Tibial nerve (tissue), 4 donors: ENCODE measurements at places on chromosomes 11 and 22. TPM values are rescaled to one million over a fixed set of nuclear protein-coding genes. Genes with fewer than 3 reads are reported as not detected.
A peak's percentile ranks its signal among the peaks of the same experiment; 100 is the strongest.

PHRF1 gene
- total RNA-seq, result 49.2 TPM

OR8G1 gene
- total RNA-seq, result not detected

RFPL2 gene
- total RNA-seq, result not detected

OSM gene
- total RNA-seq, result 19.7 TPM

NUP98 gene
- 80.0 TPM for total RNA-seq

C11orf21 gene
- total RNA-seq, result 0.39 TPM

ZDHHC13 gene
- 5.7 TPM for total RNA-seq

DNA sequence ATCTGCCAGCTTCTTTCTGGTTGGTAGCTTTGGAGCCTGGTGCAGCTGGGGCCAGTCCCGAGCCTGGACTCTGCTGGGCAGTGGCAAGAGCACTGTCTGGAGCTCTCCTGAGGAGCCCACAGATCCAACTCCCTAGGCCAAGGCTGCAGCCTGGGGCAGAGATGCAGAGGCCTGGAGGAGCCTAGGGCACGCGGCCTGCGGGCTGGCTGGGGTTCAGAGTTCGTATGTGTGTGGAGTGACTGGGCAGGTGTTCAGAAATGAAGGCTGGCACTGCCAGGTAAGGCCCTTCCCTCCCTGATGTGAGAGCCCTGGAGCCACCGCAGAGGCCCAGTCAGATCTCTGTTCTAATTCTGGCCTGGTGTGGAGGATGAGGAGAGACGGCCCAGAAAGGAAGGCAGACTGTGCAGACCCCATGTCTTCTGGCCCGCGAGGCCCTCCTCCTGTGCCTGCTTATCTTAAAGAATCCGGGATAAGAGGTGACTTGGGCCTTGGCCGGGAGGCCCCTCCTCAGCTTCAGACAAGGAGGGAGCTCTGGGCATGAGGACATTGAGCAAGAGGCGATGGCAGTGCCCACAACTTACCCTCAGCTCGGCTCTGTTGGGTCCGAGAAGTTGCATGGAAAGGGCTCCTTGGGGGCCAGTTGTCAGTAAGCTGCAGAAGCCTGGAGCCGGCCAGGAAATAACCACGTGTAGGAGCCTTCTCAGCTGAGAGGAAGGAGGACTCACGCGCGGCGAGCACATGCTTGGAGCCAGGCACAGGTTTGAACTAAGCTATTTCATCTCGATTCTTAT lies 62.2 kb upstream of the B3GAT1 start:
- DNase-seq, result no peak
- H3K4me1 ChIP-seq, result no peaks in the 10 kb centered on the region
- no peak overlapping the region for H3K27ac ChIP-seq
- no peaks in the 10 kb centered on the region for H3K27me3 ChIP-seq
- no peak overlapping the region for H3K4me3 ChIP-seq
- no peaks in the 10 kb centered on the region for H3K36me3 ChIP-seq

DNA sequence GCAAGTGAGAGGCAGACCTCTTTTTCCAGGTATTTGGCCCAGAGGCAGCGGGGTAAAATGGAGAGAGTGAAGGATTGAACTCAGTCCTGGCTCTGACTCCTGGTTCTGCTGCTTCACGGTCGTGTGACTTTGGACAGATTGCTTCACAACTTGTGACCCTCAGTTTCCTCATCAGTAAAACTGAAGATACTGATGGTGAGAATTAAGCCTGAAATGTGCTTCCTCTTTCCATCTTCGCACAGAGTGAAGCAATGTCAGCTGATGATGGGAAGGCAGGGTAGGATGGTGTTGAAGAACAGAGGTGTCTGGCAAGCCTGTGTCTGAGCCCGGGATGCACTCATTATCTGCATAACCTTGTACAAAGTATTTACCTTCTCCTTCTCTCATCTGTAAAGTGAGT lies 59.0 kb downstream of the UBASH3B start:
- no peak overlapping the region for H3K27ac ChIP-seq
- no peaks in the 10 kb centered on the region for H3K27me3 ChIP-seq
- no peak overlapping the region for H3K4me3 ChIP-seq
- DNase-seq, result no peak
- H3K36me3 ChIP-seq, result no peaks in the 10 kb centered on the region

DNA sequence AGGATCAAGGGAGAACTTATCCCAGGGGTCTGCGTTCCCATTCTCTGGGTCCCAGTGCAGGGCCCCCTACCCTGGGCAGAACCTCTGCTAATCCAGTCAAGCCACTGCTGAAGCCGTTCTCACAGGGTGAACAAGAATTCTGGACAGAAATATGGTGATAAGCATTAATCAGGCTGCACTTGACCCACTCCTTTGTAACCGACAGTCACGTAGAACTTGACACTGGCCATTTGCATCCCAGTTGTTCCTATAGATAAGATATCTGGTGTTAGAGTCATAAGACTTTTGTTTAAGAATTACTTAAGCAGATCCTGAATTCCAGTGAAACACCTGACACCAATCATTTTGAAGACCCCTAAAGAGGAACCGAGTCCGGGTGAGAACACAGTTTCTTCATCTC lies 107.5 kb upstream of the THY1 start:
- H3K27me3 ChIP-seq, result peaks cover 3% of the 10 kb centered on the region
- DNase-seq, result no peak
- no peaks in the 10 kb centered on the region for H3K4me1 ChIP-seq
- H3K36me3 ChIP-seq, result no peaks in the 10 kb centered on the region
- H3K27ac ChIP-seq, result no peak overlapping the region

DNA sequence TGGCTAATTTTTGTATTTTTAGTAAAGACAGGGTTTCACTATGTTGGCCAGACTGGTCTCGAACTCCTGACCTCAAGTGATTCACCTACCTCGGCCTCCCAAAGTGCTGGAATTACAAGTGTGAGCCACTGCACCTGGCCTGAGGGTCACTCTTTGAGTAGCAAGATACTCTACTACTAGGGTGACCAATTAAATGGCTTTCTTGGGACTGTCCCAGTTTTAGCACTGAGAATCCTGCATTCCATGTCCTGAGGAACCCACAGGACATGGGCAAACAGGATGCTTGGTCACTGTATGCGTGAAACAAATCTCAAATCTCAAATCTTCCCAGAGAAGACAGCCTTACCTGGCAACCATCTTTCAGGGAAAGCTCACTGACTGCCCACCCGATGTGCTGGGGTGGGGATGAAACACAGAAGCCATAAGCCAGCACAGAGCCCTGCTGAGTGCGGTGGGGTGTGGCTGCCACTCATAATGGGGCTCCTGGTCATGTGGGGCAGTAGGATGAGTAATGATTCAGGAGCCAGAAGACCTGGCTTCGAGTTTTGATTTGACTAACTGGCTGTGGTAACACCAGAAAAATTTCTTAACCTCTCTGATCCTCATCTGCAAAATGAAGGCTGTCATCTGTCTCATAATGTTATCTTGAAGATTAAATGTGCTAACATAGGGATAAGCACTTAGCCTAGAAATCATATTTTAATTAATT lies 11.5 kb downstream of the CLMP start:
- no peaks in the 10 kb centered on the region for H3K36me3 ChIP-seq
- no peak for DNase-seq
- no peak overlapping the region for H3K4me3 ChIP-seq
- no peaks in the 10 kb centered on the region for H3K27me3 ChIP-seq

DNA sequence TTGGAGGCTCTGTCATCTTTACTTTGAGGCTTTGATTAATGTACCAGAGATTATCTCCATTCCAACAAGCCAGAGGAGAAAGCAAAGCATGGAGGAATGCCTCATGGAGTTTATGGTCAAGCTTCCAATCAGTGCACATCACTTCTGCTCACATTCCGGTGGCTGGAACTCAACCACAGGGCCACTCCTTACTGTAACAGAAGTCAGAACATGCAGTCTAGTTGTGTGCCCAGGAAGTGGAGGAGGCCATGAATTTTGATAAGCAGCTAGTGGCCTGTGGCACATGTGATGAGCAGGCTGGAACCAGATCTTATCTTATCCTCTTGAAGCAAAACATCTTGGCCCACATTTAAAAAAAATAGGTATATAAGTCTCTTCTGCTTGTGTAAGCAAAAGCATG lies 258.9 kb upstream of the ARHGAP20 start:
- H3K27ac ChIP-seq, result no peak overlapping the region
- H3K4me1 ChIP-seq, result no peaks in the 10 kb centered on the region
- H3K4me3 ChIP-seq, result no peak overlapping the region

- H3K27ac ChIP-seq, result peak within 1 kb of the TSS; percentile 85
- H3K27me3 ChIP-seq, result no peaks in the 10 kb centered on the region
- peak; percentile 71 for DNase-seq
- H3K36me3 ChIP-seq, result no peaks in the 10 kb centered on the region
These were observed at the start of gene NUDT8 for GRCh38 chr11:67629386-67630227. TSS of gene NUDT8 (minus strand) at chr11:67629937. CDS start at chr11:67629911, 26 bp downstream.

GRCh38 chr22:41597635-41597953 lies 8.0 kb upstream of the PMM1 start:
- H3K4me1 ChIP-seq, result peaks cover 8% of the 10 kb centered on the region
- no peak for DNase-seq

GRCh38 chr11:119361941-119362725 lies 15.6 kb upstream of the MFRP start:
- peaks cover 4% of the 10 kb centered on the region for H3K27me3 ChIP-seq
- DNase-seq, result no peak
- no peak overlapping the region for H3K4me3 ChIP-seq
- H3K27ac ChIP-seq, result peak overlapping the region; percentile 89

GRCh38 chr22:42800451-42801251 lies 56.4 kb downstream of the ARFGAP3 start:
- H3K36me3 ChIP-seq, result no peaks in the 10 kb centered on the region
- H3K4me3 ChIP-seq, result no peak overlapping the region
- no peak overlapping the region for H3K27ac ChIP-seq

- no peak for DNase-seq
- H3K36me3 ChIP-seq, result peaks cover 75% of the 10 kb centered on the region
- no peaks in the 10 kb centered on the region for H3K27me3 ChIP-seq
- H3K4me1 ChIP-seq, result peaks cover 3% of the 10 kb centered on the region
- no peak overlapping the region for H3K4me3 ChIP-seq
These were observed 11.8 kb downstream of the LTO1 start for GRCh38 chr11:69663326-69663725.

GRCh38 chr11:86785576-86785975 lies 14.8 kb upstream of the PRSS23 start:
- H3K4me3 ChIP-seq, result no peak overlapping the region
- H3K4me1 ChIP-seq, result no peaks in the 10 kb centered on the region
- H3K27me3 ChIP-seq, result no peaks in the 10 kb centered on the region
- DNase-seq, result no peak
- no peak overlapping the region for H3K27ac ChIP-seq

DNA sequence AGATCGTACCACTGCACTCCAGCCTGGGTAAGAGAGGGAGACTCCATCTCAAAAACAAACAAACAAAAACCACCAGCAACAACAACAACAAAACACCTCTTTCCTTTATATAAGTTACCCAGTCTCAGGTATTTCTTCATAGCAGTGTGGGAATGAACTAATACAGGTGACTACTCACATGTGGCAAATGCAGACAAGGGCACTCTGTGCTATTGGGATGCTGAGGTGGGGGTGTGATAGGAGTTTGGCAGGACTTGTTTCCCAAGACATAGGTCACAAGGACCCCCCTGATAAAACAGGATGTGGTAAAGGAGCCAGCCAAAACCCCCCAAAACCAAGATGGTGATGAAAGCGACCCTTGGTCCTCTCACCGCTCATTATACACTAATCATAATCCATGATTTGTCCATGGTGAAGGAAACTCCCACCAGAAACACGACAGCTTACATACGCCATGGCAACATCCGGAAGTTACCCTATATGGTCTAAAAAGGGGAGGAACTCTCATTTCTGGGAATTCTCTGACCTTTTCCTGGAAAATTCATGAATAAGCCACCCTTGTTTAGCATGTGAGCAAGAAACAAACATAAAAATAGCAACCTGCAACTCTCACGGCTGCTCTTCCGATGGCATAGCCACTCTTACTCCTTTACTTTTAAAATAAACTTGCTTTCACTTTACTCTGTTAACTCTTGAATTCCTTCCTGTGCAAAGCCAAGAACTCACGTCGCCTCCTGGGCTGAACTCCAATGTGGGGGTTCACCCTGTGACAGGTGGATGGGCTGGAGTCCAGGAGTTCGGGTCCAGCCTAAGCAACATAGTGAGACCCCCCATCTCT lies 18.8 kb upstream of the INCENP start:
- H3K27ac ChIP-seq, result peak overlapping the region; percentile 88
- peaks cover 13% of the 10 kb centered on the region for H3K4me1 ChIP-seq
- peak; percentile 29 for DNase-seq
- H3K27me3 ChIP-seq, result no peaks in the 10 kb centered on the region
- peak overlapping the region; percentile 41 for H3K4me3 ChIP-seq
- no peaks in the 10 kb centered on the region for H3K36me3 ChIP-seq

GRCh38 chr11:86861810-86862209 lies 61.5 kb downstream of the PRSS23 start:
- no peaks in the 10 kb centered on the region for H3K4me1 ChIP-seq
- H3K27me3 ChIP-seq, result no peaks in the 10 kb centered on the region
- no peaks in the 10 kb centered on the region for H3K36me3 ChIP-seq
- H3K4me3 ChIP-seq, result no peak overlapping the region
- no peak overlapping the region for H3K27ac ChIP-seq

GRCh38 chr11:45288339-45288738 lies 2.2 kb upstream of the SYT13 start:
- no peak overlapping the region for H3K4me3 ChIP-seq
- peaks cover 86% of the 10 kb centered on the region for H3K27me3 ChIP-seq
- H3K4me1 ChIP-seq, result no peaks in the 10 kb centered on the region
- no peak for DNase-seq
- no peak overlapping the region for H3K27ac ChIP-seq
- peaks cover 6% of the 10 kb centered on the region for H3K36me3 ChIP-seq

GRCh38 chr11:120188371-120188770 lies 22.5 kb upstream of the OAF start:
- no peaks in the 10 kb centered on the region for H3K4me1 ChIP-seq
- H3K4me3 ChIP-seq, result no peak overlapping the region
- peak overlapping the region; percentile 89 for H3K27ac ChIP-seq
- DNase-seq, result no peak
- H3K36me3 ChIP-seq, result no peaks in the 10 kb centered on the region

DNA sequence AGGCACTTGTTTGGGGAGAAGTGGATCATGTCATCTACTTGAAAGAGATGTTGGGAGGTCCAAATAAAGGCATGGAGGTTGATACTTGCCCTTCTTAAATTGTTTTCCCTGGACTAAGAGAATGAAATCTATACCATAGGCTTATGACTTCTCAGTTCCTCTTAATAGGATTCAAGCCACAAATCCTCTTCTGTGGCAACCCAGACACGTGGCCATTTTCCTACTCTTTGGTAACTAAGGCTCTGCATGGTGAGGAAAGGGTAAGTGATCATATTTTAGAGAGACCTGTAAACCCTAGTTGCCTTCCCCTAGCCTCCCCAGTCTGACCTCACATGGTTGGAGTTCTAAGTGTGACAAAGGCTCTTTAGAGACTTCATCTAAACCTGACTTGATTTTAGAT lies 72.9 kb upstream of the CD44 start:
- no peak overlapping the region for H3K4me3 ChIP-seq
- no peak for DNase-seq
- no peaks in the 10 kb centered on the region for H3K27me3 ChIP-seq

DNA sequence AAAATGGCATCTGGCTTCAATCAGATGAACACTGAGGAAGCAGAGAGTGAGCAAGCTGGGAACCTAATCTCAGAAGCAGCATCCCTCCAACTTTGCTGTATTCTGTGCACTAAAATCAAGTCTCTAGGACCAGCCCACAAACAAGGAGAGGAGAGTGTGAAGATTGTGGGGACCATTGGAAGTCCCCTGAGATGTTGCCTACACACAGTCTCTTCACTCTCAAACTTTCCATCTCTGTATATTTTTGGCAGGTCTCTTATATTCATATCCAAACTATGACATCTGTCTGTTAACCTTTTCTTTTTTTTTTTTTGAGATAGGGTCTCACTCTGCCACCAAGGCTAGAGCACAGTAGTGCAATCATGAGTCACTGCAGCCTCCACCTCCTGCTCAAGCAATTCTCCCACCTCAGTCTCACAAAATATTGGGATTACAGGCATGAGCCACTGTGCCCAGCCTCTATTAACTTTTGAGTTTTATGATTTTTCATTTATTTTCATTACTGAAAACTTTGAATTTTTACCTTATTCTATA lies 1096.4 kb downstream of the TBC1D22A start:
- no peaks in the 10 kb centered on the region for H3K36me3 ChIP-seq
- no peaks in the 10 kb centered on the region for H3K27me3 ChIP-seq
- H3K27ac ChIP-seq, result no peak overlapping the region
- H3K4me1 ChIP-seq, result no peaks in the 10 kb centered on the region
- no peak overlapping the region for H3K4me3 ChIP-seq
